NCI-H226 (cell line): ENCODE measurements at places on chromosomes 11 and 22.

DNA sequence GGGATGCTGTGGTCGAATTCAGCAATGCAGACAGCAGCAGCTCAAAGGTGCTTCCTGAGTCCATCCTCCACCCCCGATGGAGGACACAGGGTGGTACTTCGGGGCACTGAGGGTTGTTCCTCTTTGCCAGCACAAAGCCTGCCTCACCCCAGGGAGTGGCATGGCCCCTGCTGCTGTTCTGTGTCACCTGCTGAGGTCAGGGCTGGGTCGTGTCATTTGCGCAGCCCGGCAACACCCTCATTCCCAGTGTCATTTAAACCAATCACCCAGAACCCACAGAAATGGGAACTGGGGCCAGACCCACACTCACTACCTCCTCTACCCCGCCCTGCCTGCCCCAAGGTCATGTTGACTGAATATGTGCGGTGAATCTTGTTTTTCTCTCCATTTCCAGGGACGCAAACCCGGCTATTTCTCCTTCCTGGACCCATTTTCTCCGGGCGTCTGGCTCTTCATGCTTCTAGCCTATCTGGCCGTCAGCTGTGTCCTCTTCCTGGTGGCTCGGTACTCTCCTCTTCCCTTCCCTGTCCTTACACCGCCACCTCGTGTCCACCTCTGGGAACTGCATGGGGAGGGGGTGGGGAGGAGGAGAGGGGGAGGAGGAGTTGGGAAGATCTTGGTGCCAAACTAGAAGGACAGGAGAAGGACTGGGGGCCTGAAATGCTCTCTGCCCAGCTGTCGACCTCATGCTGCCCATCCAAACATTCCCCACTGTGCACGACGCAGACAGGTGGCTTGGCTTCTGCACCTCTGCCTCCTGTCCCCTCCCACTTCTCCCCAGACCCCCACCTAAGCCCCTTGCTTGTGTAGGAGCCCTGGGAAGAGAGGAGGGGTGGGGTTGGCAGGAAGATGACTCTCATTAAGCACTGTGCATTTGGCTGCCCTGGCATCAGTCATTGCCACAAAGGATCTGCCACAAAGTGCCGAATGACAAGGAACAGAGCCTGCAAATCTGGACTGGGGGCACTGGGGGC is 71.2 kb upstream of the TBCEL start:
- DNase-seq: peak; percentile 62

GRCh38 chr11:118310271-118310670 is 5.7 kb downstream of the CD3E start:
- DNase-seq: no peak

- DNase-seq: peak; percentile 83
These were observed 122.0 kb upstream of the ZC3H12C start for GRCh38 chr11:109971184-109971523.

DNA sequence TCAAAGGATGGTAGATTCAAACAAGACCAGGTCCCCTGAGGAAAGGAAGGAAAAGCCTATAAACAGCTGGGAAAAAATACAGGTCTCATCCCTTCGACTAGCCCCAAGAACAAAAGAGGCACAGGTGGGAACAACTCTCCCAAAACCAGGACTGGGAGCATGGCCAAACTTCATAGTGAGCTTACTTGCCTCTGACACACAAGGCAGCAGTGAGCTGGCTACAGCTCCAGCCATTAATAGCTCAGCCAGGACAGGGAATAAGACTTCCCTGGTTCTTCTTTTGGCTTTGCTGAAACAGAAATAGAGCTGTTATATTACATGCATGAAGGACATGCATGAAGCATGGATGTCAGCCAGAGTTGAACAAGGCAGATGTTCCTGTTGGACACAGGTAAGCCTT is at the start of gene OR10A2:
Gene OR10A2 (plus strand): TSS at position 97 of the 400 bp plus-strand sequence. CDS start 6,698 bp downstream, outside the sequence.
- no peak for DNase-seq

DNA sequence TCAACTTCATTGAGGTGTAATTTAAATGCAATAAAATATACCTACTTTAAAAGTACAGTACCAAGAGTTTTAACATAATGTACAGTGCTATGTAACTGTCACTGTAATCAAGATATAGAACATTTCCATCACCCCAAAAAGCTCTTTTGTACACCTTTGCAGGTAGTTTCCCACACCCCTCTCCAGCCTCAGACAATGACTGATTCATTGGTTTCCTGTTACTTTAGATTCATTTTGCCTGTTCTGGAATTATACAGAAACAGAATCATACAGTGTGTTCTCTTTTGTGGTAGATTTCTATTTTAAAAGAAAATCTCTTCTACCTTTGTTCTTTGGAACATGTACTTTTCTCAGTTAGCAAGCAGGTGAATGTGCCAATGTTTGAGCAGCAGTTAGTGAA is 38.2 kb downstream of the SHISA8 start:
- DNase-seq: no peak

- peak; percentile 72 for DNase-seq
These were observed 11.3 kb downstream of the ABTB2 start for GRCh38 chr11:34346551-34346950.

DNA sequence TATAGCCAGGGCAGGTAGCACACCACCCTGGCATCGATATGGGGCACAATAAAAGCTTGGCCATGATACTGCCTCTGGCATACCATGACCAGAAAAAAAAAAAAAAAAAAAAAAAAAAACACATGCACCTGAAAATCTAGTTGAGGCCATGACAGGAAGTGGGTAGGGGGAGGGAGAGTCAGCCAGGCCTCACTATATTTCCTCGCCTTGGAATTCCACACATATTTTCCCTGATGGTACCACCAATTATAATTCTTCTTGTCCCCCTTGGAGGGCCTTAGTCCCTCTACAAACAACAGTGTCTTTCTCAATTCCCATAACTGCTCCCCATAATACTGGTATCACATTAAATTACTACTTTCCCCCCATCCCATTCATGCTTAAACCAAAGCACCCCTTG is 12.6 kb upstream of the CHKA start:
- DNase-seq: no peak

DNA sequence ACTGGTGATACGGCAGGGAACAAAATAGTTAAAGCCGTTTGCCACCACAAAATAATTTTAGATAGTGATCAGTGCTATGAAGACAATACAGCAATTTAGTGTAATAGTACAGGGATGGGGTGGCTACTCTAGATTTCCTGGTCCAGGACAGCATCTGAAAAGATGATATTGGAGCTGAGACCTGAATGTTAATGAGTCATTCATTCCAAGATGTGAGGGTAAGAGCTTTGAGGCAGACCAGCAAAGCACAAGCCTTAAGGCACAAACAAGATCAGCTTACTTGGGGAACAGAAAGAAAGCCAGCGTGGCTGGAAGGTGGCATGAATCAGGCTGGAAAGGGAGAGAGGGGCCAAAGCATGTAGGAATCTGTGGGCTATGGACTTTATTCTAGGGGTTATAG is 132.3 kb downstream of the TRIM44 start:
- DNase-seq: peak; percentile 68

DNA sequence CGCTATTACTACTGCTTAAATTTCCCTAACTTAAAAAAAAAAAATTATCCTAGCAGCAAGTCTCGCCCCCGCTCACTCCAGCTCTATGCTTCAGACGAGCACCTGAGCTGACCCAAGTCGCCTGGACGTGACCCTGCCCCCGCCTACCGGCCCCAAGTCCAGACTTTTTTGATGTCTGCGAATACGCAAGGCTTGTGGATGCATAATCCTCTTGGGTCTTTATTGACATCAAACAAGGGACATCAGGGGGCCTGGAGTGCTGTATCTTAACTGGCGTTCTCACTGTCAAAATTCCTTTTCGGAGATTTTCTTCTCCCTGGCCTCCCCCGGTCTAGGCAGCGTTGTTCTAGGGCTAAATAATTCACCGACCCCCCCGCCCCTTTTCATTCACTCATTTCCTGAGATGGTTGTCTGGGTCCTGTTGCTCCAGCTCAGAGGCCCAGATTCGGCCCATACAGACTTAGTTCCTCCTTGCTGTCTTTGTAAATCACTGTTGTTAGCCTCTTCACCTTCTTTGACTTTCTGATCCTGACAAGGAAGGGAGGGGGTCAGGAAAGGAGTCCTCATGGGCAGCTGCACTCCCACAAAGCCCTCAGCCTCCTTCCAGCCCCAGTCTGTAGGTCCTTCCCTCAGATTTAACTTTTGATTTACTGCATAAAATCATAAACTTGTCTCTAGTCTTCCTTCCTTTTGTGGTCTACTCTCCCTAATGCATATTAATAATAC is 601 bp upstream of the LRP4 start:
- no peak for DNase-seq

DNA sequence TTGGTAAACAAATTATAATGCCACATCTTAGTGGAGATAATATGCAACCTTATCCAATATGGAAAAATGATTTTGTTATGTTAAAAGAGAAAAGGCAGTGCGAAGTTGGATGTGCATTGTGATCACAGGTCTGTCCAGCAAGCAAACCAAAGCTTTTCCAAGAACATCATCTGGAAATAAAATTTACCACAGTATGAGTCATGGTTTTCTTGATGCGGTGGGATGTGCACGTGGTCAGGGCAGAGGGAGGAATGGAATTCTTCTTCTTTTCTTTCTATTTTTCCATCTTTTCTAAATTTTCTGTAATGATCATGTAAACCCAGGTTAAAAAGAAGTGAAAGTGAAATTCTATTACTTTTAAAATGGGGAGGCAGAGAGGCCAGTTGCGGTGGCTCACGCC is 169.8 kb downstream of the C11orf91 start:
- peak; percentile 57 for DNase-seq

DNA sequence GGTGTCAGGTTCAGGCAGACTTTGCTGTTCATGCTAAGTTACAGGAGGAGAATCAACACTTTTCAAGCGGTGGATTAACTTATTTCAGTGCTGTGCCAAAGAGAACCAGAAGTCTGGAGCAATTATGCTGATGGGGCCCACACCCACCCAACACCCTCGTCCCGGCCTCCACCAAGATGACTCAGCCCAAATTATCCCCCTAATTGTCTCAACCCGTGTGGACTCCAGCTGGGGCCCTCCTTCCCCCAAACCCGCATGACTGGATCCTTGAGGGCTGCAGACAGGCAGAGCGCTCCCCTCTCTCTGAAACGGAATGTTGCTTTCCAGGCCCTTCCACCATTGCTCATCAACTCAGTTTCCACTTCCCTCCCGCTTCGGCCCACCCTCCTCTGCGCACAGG is 34.6 kb upstream of the MN1 start:
- DNase-seq: no peak

DNA sequence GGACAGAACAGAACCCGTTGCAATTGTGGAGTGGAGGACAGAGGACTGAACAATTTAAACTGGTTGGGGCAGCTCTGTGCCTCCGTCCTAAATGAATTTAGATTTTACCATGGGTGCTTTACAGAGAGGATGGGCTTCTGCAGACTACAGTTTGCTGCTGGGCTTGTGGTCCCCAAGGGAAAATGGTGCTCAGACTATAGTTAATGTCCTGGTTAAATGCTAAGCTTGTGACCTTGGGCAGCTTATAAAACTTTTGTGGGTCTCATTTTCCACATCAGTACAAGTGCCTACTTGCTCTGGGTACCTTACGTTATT is 355.2 kb upstream of the NARS2 start:
- no peak for DNase-seq

- no peak for DNase-seq
These were observed 447.5 kb upstream of the KIRREL3 start for GRCh38 chr11:127448101-127448500.

- no peak for DNase-seq
These were observed 19.6 kb downstream of the APOL4 start for GRCh38 chr22:36182056-36182455.

DNA sequence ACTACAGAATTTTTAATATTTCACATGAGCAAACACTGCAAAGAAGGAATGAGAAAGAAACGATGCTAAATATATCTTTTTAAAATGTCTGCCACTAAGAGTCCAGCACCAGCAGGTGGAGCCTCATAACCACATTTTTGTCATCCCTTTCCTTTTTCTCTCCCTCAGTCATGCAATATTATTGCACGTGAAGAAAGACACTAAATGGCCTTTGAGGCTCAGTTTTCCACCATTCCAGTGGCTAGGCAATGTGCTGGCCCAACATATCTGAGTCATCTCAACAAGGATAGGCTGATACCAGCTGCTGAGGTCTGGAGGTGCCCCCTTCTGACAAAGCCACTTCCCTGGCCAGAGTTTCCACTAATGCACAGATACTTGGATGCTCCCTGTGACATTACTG is 1.8 kb downstream of the ALKBH8 start:
- peak; percentile 40 for DNase-seq

DNA sequence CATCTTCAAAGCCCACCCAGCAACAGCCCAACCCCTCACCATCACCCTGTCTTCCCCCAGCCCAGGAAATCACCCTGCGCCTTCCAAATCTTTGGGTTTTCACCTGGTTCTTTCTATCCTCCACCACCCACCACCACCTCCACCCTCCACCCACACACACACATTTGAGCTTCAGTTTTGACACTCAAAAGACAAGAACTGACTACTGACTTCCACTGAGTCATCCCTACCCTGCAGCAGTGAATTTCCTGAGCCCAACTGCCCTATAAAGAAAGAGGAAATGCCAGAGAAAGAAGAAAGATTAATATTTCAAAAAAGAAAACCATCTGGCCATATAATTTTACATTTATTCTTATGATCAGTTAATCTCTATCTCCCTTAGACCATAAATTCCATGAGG is 137.5 kb downstream of the CHST1 start:
- peak; percentile 19 for DNase-seq

DNA sequence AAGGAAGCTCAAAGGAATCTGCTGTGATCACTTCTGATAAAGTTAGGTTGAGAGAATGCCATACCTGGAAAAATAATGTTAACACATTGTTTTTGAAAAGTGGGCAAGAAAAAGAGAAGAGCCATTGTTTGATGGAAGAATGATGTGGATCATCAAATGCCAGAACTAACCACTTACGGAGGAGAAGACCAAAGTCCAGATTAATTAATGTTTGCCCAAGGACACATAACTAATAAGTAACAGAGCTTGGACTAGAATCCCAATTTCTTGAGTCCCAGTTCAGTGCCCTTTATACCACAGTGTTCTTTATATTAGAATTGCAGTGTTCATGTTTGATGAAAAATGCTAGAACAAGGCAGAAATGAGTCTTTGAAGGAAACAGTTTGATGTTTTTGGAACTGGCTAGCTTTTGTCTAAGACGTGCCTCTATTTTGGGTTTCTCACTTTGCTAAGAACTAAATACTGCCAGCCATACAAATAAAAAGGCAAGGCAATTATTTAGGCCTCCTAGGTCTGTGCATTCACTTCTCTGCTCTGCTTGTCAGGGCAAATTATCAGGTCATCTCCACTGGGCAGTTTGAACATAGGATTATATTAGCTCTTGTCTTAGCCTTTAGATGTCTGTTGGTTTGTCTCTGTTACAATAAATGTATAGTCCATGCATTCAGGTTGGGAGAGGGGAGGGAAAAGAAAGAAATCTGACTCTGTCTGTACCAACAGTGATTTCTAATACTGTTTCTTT is 72.3 kb downstream of the TRIM44 start:
- DNase-seq: no peak

DNA sequence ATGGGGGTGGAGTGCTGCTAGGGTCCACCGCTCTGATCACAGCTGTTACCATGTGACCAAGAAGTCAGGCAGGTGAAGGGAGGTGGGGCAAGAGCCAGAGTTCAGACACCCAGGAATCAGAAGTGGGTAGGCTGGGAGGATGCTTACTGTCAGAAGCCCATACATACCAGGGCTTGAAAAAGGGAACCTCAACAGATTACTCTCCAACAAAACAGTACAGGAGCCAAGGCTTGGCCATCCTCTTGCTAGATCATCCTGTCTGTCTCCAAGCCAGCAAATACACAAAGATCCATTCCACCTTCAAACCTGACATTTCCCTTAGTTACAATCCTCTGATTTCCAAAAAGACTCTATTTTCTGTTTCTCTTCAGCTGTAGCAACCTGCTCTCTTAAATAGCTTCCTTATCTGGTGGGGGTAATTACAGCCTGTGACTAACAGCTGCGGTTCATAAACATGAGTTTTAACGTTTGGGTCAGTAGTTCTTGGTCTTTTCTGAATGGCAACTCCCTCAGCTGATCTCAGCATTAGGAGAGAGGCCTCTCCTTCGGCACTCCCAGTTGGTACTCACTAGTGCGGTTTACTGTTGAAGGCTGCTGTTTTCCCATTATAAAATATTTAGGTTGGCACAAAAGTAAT is 31.1 kb upstream of the WT1 start:
- DNase-seq: peak; percentile 86
